ENCODE measurements at places on chromosomes 2 and 18.

DNA sequence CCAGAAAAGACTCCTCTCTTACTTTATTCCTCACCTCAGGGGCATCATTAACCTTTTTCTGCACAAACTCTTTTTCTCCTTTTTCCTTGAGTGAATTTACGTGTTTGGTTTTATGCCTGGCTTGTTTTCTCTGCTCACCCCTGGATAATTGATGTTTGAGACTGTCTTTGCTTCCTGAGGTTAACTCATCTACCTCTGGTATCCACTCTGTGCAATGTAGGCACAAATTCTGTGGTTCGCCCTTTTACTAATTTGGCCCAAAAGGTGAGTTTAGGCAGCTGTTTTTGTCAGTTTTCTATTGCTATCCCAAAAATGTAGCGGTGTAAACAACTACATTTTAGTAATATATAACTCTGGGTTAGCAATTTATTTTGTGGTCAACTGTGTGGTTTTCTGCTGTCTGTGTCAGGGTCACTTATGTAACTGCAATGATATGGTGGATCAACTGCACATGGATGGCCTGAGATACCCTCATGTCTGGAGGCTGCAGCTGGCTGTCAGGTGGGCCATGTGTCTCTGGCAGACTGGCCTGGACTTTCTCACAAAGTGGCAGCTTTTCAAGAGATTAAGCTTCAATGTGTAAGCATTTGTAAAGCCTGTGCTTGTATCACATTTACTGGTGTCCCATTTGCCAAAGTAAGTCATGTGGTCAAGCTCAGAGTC, 329.7 kb downstream of the FSIP2 start:
- DNase-seq: no peak

DNA sequence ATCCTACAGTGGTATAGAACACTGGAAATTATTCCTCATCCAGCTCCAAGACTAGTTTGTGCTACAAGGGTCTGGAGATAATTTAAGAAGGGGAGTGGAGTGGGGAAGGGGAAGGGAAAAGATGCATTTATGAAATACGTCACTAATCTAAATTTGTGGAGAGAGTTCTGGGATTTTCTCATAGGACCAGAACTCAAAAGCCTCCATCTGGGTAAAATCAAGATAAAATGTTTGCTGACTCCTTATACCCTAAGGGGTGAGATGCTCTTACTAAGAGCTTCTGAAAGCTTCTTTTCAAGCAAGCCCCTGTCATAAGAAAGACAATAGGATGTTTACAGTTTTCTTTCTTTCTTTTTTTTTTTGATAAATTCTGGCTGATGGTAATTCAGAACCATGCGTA, 88.5 kb upstream of the RBMS1 start:
- DNase-seq: no peak

DNA sequence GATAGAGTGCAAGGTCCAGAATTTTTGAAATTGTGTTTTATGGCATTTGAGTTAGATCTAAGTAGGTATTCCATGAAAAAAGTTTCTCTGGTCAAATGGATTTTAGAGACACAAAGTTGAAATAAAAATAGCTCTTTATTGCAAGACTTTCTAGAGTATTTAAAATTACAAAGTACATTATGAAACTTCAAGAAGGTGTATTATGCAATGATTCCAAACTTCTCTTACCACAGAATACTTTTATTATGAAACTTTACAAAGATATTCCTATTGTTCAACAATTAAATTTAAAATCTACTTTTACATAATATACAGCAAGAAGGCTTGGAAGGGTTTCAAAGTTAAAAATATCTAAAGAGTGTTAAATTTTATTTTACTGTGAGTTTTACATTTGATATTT, 65.9 kb downstream of the CALCRL start:
- no peak for DNase-seq

DNA sequence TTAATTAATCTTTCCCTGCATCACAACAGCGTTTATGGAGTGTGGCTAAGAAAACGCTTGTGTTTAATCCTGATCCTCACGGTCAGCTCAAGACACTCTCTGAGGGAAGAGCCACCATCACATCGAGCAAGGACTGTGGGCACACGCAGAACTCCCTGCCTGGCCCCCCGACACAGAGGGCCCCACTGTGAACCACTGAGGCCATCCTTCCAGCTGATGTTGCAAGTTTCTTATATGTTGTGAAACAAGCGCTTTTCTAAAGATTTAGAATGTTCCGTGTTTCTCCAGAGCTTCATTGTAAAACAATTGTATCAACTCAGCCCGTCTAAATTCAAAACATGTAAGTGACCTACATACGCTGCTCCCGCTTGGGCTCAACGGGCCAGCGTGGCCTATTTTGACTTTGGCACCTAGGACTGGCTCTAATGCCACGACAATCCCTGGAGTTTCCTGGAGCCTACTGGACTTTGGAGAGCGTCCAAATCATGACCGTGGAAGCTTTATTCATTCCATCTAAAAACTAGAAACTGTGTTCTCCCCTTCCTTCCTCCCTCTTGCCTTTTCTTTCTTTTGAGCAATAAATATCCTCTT, 34.9 kb downstream of the SERPINE2 start:
- no peak for DNase-seq

- no peak for DNase-seq
Observed at GRCh38 chr2:156537141-156537540, 101.0 kb downstream of the GPD2 start.

GRCh38 chr2:23230885-23231284, 154.1 kb upstream of the KLHL29 start:
- no peak for DNase-seq

DNA sequence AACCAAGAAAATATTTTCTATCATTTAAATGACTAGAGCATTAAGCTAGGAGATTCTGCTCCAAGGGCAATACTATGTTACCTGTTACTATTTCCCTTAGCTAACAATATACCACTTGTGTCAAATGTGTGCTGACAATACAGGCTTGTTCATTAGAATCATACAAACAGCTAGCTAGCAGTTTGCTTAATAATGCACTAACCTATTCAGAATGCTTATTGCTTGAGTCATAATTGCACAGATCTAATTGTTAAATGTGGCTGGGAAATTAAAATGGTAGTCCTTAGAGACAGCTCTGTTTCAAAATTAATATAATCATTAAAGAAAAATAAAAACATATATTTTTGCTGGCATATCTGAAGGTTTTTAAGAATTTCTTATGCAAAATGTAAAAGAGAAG, 344.2 kb downstream of the ERBB4 start:
- DNase-seq: no peak

DNA sequence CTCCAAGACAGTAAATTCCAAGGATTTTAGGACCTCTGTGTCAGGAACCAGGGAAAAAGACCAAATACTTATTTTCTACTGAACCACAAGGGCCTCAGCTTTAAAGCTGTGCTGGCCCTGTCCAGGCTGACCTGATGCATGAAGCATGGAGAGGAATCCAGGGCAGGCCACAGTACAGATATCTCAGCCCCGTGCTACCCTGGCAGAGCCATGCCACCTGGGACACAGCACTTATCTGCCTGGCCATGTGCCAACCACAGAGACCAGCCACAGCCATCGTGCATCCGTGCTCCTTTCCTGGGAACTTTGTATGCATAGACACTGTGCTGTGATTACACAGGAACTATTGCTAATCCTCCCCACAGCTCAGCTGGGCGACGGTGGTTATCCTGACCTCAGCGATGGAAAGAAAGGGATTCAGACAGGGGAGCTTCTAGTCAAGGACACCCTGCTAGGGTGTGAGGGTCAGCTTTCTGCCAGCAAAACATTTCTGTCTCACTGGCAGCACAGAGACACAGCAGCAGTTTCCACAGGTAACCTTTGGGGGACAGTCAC, 687.4 kb upstream of the ID2 start:
- no peak for DNase-seq

GRCh38 chr2:205868773-205869333, 186.6 kb downstream of the NRP2 start:
- DNase-seq: no peak

DNA sequence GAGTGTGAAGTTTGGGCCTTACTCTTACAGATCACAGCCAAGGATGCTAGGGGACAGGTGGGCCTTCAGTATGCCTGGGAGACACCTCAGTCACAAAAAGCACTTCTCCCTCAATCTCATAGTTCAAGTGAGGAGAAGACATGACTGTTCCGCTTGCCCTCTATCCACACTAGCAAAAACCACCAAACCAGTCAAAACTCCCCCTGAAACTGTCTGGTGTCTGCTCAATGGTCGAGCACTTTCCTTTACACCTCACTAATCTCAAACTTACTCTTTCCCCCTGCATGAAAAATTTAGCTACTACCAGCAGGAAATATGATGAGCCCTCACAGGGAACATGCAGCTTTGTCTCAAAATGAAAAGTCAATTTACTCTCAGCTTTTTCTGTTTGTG, 232.2 kb downstream of the TRIB2 start:
- DNase-seq: no peak

DNA sequence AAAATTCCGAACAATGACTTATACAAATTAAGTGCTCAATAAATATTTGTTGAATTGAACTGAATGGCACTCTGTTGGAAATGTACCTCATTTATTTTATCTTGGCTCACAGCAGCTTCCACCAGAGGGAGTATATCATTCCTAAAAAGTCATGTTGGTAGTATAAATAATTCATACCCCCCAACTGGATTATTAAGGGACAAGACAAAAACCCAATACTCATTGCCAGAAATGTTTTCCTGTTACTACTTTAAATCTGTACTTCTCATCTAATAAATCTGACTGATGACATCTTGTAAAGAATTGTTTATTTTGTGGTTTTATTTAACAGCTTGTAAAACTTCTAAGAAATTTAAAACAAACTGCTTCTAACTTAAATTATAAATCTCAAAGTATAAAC, 163.9 kb downstream of the CDH2 start:
- no peak for DNase-seq

GRCh38 chr2:9238591-9239326, 32.1 kb downstream of the ASAP2 start:
- DNase-seq: peak; percentile 40

- DNase-seq: no peak
Observed at GRCh38 chr18:50628533-50628905, 68.6 kb downstream of the MAPK4 start.

GRCh38 chr18:64180171-64180570, 31.3 kb upstream of the LINC00305 start:
- DNase-seq: no peak

DNA sequence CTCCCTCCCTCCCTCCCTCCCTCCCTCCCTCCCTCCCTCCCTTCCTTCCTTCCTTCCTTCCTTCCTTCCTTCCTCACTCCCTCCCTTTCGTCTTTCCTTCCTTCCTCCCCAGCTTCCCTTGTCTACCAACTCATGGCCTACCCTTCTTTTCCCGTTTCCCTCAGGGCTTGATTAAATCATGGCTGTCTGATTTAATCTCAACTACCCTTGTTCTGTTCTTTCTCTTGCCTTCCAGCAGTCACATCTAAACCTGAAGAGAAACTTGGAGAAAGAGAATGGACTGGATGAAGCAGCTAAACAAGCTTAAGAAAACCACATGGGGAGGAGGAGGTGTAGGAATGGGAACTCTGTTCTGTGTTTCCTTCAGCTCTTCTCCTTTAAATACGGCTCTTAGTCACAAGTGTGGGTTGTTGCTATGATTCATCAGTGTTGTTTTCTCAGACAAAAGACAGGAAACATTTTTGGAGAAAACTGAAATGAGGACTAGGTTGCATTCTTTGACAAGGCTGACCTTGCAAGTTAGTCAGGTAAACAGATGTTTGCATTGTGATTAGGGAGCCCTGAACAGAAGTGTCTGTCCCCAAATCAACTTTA, 177.9 kb downstream of the LRRTM1 start:
- DNase-seq: no peak

DNA sequence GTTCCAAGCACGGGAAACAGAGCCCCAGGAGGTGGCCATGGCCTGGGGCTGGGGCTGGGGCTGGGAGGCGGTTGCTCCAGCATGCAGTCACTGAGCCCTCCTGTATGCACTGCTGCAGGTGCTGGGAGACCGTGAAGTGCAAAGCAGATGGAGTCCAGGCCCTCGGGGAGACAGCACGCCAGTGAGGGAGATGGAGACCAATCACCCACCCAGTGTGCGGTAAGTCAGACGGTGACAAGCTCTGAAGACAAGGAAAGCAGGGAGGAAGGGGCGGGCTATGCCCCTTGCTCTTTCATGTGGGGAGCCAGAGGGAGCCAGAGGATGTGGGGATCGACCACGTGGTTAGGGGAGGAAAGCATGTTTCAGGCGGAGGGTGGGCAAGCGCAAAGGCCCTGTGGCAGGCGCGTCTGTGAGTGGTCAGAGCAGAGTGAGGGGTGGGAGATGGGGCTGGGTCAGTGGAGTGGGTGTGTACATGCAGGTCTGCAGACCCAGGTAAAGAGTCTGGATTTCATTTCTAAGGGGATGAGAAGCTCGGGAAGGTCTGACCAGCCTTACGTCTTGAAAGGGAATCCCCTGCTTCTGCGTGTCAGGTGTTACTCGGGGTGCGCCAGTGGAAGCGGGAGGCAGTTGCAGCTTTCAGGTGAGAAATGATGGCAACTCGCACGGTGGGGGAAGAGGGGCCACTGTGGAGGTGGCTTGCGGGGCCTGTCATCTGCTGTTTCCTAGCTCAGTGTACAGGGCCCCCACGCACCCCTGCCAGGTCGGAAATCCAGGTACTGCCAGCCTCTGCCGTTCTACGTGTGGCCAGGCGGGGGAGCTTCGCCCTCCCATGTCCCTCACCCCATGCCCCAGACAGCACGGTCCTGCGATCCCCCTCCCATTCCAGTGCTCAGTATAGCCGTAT, 19.4 kb downstream of the RRM2 start:
- no peak for DNase-seq

DNA sequence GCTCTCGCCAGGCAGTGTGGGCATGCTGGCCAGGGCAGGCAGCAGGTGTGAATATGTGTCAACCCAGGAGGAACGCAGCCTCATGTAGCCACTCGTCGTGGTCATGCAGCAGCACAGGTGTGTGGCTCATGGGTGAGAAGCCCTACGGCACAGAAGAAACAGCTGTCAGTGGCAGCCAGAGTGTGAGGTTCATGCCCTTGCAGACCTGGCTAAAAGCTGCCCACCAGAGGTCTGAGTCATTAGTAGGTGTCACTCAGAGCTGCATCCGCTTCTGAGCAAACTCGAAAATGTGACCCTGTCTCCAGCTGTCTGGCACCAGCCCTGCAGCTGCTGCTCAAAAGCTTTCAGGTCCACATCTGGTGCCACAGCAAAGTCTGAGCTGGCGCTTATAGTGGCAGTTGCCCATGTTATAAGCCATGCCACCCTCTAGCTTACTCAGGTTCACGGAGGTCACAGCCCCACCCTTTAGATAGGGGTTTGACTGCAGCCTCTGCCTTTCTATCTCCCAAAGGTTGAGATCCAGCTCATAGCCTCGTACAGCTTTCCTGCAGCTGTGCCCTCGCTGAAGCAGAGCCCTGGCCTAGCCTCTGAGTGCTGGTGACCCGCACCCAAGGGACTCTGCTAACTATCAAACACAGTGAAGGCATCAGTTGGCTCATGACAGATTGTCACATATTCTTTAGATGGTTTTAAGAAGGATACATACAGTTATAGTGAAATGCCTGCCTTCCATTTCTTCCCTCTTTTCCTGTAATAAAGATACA, 195.0 kb downstream of the CCDC102B start:
- no peak for DNase-seq

GRCh38 chr2:215521031-215521430, 85.2 kb upstream of the FN1 start:
- DNase-seq: no peak

- DNase-seq: no peak
Observed at GRCh38 chr18:75035928-75036327, 173.0 kb downstream of the PTGR3 start.

GRCh38 chr2:218856167-218856895, 3.3 kb upstream of the WNT6 start:
- no peak for DNase-seq
